Right lobe of liver (tissue), 6 donors: ENCODE measurements at places on chromosomes 12 and 14. TPM values are rescaled to one million over a fixed set of nuclear protein-coding genes. Genes with fewer than 3 reads are reported as not detected.
A peak's percentile ranks its signal among the peaks of the same experiment; 100 is the strongest.

The HAL gene
- total RNA-seq: 181 TPM

The ASB2 gene
- total RNA-seq: 0.59 TPM

The ZFHX2 gene
- 0.51 TPM for total RNA-seq

The TSHR gene
- total RNA-seq: not detected

The BATF gene
- total RNA-seq: 1.1 TPM

The SGPP1 gene
- 25.6 TPM for total RNA-seq

The KLHL33 gene
- 0.06 TPM for total RNA-seq

DNA sequence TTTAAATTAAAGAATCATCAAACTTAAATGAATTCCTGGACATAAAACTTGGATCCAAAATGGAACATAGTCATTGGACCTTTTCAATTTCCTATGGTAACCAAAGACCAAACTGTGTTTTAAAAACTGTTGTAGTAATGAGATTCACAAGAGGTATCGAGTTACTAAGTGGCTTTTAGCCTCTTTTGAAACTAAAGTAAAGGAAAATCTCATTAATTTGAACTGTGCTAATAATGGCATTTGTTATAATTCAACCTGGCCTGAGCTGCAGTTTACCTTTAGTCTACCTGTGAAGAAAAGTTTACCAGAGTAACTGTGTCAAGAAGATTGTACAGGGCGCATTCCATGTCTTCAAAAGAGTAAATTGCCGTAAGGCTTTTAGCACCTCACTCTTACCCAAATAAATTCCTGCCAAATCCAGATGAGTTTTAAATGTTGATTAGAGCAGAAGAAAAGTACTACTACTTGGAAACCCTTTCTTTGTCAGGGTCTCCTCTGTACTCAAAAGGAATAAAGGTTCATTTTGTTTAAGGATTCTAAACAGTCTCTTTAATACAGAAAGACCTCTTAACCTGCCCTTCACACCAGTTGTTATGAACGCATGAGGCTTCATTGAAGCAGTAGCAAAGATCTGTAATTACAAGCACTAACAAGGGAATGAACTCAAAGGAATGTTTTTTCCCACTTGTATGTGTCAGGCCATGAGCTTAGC is 17.1 kb upstream of the MED13L start:
- DNase-seq: no peak

DNA sequence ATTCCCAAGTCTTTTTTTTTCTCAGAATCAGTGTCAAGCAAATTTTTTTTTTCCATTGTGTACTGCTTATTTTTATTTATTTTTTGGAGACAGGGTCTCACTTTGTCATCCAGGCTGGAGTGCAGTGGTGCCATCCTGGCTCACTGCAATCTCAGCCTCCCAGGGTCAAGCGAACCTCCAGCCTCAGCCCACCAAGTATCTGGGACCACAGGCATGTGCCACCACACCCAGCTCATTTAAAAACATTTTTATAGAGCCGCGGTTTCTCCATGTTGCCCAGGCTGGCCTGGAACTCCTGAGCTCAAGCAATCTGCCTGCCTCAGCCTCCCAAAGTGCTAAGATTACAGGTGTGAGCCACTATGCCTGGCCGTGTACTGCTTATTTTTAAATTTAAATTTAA is 68.1 kb downstream of the TBC1D30 start:
- no peak for DNase-seq

- no peak for DNase-seq
These were observed 111.9 kb downstream of the PIK3C2G start for GRCh38 chr12:18373181-18373580.

DNA sequence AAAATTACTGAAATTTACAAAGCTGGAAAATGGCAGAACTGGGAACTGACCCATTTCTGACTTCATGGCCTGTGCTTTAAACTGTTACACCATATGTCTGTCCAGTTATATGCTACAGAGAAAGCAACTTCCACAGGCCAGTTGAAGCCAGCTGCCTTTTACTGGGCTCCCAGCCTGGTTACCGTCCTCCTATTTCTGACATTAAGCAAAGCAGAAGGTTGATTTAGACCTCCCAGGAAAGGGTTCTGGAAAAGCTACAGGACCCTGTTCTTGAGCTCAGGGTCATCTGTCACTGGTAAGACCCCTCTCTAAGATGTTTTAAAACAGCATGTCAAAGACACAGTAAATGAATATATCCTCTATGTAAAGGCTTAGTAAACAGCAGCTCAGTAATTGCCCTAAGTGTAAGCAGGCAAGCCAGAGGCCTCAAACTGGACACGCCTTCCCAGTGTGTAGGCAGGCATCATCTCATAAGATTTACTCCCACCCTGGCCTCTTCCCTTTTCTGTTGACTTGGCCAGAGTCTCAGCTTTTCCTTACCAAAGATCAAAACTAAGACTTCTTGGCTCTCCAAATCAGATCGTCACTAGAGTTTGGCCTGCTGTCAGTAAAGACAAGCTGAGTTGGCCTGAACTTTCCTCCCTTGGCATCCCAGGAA is 55.4 kb upstream of the RNU6-8 start:
- DNase-seq: no peak

DNA sequence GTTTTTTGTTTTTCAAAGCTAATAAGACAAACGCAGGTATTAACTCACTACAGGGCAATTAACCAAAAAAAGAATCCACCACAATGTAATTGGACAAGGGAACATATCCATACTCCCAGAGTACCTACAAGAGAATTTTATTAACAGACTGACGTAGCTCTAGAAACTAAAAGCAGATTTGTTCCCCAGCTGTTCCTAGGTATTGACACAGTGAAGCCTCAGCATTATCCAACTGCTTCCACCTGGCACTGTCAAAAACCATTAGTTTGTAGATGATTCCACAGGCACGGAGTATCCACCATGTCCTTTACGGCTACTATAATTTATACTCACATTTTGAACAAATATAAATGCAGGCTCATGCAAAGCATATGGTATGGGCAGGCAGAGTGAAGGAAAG is 22.3 kb downstream of the PPM1H start:
- no peak for DNase-seq

- no peak for DNase-seq
These were observed 81.3 kb upstream of the NRXN3 start for GRCh38 chr14:78088916-78089315.

DNA sequence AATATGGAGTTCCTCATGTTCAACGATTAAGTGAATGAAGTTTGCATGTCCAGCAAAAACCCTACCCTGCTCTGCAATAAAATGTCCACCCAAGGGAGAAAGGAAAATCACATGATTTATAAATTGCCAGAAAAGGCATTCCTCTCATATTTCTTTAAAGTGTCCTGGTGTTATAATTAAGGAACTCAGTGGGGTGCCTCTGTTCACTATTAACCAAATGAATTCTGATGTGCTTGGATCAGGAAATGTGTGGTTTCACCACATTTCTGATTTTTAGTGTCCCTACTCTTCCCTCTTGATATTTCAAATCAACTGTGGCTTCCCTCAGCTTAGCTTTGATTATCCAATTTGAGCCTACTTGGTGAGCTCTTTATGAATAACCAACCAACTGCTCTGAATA is 208.1 kb downstream of the PHLDA1 start:
- DNase-seq: no peak

GRCh38 chr12:88202500-88202899 is 60.4 kb downstream of the TMTC3 start:
- no peak for DNase-seq

DNA sequence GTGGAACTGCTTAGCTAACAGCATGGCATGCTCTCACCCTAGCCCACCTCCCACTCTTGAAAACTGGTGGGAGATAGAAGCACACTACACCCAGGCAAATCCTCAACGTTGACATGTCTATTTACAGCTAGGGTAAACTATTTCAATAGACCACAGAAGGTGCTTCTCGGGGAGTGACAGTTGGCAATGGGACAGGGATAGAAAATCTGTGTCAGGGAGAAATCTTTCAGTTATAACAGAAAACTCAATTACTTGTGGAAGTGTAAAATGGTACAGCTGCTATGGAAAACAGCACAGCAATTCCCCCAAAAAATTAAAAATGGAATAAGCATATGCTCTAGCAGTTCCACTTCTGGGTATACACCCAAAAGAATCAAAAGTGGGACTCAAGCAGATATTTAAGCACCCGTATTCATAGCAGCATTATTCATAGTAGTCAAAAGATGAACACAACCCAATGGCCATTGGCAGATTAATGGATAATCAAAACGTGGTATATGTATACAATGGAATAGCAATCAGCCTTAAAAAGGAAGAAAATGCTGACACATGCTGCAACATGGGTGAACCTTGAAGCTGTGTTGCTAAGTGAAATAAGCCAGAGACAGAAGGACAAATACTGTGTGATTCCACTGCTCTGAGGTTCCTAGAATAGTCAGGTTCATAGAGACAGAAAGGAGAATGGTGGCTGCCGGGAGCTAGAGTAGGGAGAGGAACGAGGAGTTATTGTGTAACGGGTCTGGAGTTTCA is 92.5 kb downstream of the STAB2 start:
- no peak for DNase-seq

DNA sequence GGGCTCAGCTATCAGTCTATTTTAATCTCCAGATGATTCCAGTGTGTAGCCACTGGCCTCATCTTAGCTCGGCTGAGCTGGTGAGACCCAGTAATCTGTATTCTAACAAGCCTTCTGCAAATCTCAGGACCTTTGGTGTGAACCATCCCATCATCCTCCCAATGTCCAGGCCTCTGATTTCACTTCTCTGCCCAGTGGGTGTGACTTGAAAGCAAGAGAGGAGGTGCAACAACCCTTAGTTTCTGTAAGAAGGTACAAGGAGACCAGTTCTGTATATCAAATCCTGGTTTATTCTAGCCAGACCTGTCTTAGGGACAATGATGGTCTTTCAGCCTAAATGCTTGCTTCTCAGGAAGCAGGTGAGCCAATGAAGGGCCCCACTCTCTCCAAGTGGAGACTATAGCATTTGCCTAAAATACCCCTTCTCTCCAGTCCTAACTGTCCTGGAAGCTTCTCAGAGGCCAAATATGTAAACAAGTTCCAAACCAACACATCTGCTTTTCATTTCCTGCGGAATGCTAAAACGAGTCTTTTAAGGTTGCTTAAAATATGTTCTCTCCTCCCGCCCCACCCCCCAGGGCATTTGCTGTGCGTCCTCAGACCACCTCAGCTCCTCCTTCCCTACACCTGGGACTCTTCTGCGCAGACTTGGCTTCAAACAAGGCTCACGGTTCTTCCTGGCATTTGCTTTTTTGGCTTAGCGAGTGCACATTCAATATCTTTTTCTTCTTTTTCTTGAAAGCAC is 78.4 kb upstream of the FUT8 start:
- DNase-seq: no peak

DNA sequence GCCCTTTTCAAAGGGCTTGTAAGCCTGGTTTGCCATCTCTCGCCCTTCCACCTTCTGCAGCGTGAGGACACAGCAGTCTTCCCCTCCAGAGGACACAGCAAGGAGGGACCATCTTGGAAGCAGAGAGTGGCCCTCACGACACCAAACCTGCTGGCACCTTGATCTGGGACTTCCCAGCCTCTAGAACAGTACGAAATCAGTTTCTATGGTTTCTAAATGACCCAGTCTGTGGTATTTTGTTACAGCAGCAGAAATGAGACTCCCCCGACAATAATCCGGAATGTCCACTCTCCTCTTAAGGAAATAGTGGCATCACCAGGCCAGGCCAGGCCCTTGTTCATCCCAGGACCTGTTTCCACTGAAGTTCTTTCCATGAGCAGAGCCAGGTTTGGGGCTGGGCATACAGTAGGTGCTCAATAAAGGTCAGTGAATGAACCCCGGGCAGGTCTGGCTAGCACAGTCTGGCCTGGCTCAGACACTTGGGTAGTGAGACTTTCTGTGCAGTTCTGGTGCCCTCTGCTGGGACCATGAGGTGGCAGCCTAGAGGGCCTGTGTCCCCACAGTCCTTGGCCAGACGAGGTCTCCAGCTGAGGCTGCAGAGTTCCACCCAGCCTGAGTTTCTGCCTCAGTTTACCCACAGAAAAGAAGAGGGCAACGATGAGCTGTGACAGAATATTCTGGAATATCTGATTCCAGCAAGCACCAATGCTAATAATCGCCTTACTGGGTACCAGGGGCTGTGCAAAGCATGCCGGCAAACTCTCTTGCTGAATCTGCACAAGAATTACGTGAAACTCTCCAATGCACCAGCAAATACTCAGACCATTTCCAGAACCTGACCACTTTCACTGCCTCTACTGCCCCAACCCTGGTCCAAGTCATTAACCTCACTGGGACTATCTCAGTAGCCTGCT is 14.0 kb downstream of the ABCB9 start:
- DNase-seq: peak; percentile 83

DNA sequence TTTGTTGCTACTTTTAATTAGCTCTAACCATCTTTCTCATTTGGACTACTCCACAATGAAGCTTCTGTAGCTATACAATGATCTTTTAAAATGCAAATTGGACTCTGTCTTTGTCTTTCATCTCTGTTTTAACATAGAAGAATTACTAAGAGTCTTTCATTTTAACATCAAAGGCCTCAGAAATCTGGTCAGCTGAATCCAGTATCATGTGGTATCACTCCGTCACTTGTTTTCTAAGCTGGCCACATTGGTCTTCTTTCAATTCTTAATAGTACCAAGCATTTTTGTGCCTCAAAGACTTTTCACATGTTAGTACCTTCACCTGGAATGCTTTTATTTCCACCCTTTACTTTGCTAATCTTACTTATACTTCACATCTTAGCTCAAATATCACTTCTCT is 95.5 kb upstream of the SLC16A7 start:
- DNase-seq: no peak

GRCh38 chr12:27437839-27438238 is 8.7 kb upstream of the SMCO2 start:
- no peak for DNase-seq
